KG1 (cell line): ENCODE measurements at places on chromosomes 6 and 20.

DNA sequence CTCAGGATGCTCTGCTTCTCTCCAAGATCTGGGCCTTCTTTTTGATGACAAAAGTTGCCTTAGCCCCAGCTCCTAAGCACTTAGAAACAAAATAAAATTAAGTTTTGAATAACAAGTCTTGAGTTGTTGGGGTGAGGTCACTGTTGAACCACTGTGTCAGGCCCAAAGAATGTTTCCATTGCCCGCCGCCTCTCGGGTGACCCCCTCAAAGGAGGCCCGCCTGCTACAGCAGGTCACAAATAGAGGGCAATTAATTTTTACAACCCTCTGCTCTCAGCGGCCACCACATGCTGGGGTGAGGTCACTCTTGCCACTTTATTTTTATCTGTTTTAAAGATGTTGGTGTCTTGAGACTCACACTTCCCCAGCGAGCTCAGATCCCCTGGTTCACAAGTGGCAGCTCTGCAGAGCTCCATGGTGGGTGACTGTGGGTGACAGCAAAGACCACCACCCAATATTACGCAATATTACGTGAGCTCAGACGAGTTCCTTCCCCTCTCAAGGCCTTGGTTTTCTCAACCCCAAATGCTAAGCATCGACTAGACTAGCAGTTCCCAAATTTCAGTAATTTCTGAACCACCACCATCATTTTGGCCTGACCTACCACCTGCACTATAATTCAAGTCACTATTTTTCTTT is 247.7 kb upstream of the PMEPA1 start:
- no peak for DNase-seq

GRCh38 chr20:39268981-39269461 is 306.9 kb downstream of the DHX35 start:
- no peak for DNase-seq

GRCh38 chr20:59588236-59588855 is 16.0 kb upstream of the PHACTR3 start:
- DNase-seq: no peak

DNA sequence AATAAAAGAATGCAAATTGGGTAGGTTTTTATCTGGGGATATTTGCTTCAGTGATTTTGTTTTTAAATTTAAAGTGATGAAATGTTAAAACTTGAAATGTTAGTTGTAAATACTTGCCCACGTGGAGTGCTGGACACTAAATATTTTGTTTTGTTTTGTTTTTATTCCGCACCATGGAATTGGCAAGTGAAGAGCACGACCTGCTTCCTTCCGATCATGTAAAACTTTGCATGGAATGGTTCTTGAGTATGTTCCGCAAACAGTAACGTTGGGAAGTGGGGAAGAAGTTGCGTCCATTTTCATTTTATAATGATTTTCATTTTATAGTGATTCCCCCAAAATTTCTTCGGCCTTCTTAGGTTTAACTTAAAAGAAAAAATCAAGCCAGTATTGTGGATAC is 765 bp downstream of the IRAK1BP1 start:
- DNase-seq: no peak

GRCh38 chr20:62724692-62725595 is 16.3 kb downstream of the NTSR1 start:
- no peak for DNase-seq

DNA sequence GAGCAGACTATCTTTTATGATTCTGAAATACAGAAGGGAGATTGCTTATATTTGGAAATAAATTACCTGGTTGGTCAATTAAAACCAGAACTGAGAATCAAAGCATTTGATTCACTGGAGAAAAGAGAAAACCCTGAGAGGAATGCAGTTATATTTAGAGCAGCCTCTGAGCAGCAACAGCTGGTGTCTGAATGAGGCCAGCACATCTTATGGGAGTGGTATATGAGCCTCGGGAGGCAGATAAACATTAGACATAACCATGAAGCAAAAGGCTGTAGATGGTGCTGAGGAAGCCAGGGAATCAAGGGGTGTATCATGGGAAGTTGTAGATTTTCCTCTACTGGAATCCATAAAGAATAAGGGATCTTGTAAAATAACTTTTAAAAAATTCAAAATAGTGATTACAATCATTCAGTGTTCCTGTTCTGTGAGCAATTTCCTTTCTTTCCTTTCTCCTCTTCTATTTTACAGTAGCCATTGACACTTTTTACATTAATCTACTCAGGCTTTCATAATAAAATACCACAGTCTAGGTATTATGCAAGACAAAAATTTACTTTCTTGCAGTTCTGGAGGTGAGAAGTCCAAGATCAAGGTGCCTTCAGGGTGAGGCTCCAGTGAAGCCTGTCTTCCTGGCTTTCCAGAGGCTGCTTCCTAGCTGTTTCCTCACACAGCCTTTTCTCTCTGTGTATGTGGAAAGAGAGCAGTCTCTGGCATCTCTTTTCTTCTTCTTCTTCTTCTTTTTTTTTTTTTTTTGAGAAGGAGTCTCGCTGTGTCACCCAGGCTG is 32.8 kb upstream of the ENPP5 start:
- no peak for DNase-seq
